A549 treated with Mapracorat at 1 μM for 4 hours (cell line): ENCODE measurements at places on chromosomes 7 and 10. TPM values are rescaled to one million over a fixed set of nuclear protein-coding genes. Genes with fewer than 3 reads are reported as not detected.

Gene ASZ1
- not detected in 5 replicates for total RNA-seq

Gene PON1
- 0.75 to 1.6 TPM (median 1.0 TPM) in 5 replicates for total RNA-seq

Gene FXYD4
- total RNA-seq: not detected in 5 replicates

Gene RSPH10B2
- total RNA-seq: 0.17 TPM in 1 of 5 replicates, not detected in the others

Gene GRID2IP
- total RNA-seq: 0.08 TPM in 1 of 5 replicates, not detected in the others

Gene TAS2R4
- 0.07 to 0.16 TPM (median 0.14 TPM) in 5 replicates for total RNA-seq

Gene HOXA5
- total RNA-seq: 3.4 to 6.8 TPM (median 5.8 TPM) in 5 replicates
